Fibroblast of skin of left biceps (primary cell): ENCODE measurements at places on chromosomes 16 and 17.

- no peak for DNase-seq
Observed at GRCh38 chr16:89268585-89268984, 51.1 kb downstream of the ZNF778 start.

GRCh38 chr17:30379303-30379902 is 676 bp downstream of the CPD start:
- no peak for DNase-seq

DNA sequence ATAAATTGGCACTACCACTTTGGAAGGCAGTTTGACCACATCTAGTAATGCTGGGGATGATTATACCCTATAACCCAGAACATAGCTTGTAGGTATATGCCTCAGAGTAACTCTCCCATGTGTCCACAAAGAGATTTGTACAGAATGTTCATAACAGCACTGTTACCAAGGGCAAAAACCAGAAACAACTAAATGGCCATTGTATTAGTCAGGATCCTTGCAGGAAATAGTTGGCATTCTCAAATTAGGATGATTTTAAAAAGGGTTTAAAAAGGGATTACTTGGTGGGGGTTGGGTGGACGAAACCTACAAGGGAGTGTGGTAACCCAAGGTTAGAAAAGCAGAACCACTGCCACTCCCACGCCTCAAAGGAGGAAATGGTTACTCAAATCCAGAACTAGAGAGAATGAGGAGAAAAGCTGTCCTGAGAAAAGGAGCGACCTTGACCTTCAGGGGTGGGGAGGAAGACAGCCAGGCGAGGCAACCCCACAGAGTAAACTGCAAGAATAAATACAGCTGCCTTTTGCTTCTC is 2.1 kb downstream of the CPPED1 start:
- peak; percentile 25 for DNase-seq

- DNase-seq, result no peak
Observed at GRCh38 chr16:82651921-82652601, 25.3 kb downstream of the CDH13 start.

- DNase-seq, result no peak
Observed at GRCh38 chr17:79980246-79981043, 55.2 kb downstream of the TBC1D16 start.

DNA sequence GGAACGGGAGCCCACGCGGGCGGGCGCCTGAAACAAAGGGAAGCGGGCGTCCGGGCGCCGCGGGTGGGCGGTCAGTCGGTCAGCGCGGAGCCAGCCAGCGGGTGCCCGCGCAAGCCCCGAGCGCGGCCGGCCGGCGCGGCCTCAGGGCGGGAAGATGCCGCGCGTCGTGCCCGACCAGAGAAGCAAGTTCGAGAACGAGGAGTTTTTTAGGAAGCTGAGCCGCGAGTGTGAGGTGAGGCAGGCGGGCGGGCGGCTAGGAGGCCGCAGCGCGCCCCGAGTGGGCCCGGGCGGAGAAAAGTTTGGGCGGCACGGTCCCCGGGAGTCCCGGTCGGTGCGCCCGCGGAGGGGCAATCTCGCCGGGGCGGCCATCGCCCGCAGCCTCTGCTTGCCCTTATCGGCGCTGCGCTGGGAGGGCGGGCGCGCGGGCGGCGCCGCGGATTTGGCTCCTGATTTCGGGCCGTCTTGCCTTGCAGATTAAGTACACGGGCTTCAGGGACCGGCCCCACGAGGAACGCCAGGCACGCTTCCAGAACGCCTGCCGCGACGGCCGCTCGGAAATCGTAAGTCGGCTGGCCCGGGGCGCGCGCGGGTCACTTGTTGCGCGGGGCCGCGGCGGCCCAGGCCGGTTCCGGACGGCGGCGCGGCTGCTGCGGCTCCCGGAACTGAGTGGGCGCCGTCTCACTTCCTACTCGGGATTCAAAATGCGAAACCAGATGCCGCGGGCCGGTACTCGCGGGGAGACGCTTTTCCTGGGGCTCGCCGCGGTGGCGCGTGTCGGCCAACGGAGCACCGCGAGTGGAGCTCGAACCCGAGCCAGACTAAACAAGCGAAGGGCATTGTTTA is 526 bp downstream of the CBFB start:
- DNase-seq, result no peak

DNA sequence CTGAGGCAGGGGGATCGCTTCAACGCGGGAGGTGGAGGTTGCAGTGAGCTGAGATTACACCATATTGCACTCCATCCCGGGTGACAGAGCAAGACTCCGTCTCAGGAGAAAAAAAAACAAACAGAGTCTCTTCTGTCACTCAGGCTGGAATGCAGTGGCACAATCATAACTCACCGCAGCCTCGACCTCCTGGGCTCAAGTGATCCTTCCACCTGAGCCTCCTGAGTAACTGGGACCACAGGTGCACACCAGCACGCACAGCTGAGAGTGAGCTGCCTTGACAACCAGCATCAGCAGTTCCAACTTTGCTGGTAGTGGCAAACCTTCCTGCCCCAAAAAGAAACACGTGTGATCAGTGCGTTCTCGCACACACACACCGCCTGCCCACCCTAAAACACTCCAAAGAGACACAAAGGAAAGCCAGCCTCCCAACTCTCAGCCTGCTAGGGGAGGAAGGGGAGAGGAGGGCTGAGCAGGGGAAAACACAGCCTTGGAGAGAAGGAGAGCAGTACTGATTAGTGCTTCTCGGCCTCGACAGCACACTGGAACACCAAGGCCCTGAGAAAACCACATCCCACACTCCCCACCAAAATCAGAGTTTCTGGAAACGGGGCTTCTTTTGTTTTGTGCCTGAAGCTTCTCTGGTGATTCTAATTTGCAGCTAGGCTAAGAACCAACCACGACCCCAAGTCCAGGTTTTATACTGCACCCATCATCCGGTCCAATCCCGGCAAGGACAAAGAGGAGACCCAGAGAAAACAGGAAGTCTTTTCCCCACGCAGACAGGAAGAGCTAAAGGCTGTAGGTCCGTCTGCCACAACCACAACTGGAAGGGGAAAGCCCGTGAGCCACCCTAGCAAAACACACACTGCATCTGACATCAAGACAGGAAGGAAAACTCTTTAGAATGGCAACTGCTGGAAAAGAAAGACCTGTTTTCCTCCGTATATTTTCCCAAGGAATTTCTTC is 28.8 kb downstream of the ZCCHC14 start:
- DNase-seq, result no peak

- no peak for DNase-seq
Observed at GRCh38 chr16:79795556-79795955, 195.0 kb upstream of the MAF start.

DNA sequence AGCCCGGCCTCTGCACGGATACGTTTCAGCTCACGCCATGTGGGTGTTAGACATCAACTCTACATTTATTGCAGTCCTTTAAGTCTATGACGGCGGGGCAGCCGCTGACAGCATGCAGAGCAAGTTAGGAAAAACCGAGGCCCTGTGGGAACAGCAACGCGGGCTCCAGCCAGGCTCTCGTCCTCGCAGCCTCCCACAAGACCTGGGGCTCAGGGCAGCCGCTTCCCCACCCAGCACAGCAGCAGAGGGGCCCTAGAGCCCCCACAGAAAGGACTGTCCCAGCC is 3.7 kb upstream of the MRPS34 start:
- no peak for DNase-seq

DNA sequence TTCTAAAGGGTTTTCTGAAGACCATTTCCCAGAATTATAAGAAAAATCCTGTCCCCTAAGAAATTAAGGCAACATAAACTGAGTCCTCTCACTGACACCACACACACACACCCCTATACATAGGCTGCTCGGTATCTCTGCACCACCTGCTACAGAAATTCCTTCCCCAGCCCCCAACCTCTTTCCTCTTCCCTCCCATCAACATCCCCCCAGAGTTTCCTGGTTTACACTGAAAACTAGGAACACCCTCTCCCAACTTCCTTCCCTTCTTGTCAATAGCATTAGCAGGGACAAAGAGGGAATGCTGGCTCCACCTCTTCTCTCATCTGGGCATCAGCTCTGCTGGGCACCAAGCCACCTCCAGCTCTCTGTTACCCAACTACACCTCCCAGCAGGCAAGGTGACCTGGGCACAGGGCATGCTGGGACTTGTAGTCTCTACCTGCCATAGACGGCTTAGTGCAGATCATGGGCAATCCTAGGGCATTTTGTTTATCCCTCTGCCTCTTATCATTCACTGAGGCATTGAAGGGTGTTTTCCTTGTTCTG is 15.7 kb downstream of the CAVIN1 start:
- DNase-seq, result no peak

DNA sequence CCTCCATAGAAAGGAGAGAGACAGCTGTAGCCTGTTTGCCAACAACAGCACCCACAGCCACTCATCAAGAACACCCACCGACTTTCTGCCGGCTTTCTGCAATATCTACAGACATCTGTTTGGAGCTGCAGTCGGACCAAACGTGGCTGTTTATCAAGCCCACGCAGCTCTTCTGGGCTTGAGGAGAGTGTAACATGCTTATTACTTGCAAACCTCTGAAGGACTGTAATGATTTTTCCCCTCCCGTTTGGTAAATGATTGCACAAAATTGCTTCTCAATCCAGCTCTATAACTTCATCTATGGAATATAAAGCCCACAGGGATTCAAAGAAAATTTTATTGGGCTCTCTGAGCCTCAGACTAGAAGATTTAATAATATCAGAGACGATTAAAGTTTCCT is 100.5 kb downstream of the VAT1L start:
- DNase-seq, result no peak

GRCh38 chr17:49162866-49163265 is 30.3 kb downstream of the B4GALNT2 start:
- no peak for DNase-seq

DNA sequence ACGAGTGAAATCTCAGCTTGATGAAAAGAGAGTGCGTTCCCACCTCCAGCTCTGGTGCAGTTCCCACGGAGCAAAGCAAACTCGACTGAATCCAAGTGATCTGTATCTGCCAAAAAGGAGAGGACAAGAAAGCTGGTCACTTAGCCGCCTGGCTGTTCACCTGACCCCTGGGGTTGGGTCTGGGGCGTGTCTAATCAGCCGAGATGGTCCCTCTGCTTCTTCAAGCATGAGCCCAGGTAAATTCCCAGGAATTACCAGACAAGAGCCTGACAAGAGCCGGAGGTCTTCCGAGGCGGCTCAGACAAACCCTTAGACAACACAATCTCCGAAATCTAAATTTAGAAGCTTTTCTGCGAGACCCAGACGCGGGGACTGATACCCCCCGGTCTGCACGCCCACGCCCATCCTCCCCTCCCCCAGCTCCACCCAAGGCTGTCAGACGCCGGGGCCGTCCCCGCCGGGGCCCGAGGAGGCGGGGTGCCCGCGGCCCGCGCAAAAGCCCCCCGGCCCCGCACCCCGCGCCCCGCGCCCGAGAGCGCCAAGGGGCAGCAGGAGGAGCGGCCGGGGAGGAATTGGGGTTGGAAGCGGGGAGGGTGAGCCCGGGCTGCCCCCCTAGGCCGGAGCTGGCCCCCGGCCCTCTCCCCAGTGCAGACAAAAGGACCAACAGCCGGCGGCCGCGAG is 674 bp downstream of the ZNF821 start:
- no peak for DNase-seq

DNA sequence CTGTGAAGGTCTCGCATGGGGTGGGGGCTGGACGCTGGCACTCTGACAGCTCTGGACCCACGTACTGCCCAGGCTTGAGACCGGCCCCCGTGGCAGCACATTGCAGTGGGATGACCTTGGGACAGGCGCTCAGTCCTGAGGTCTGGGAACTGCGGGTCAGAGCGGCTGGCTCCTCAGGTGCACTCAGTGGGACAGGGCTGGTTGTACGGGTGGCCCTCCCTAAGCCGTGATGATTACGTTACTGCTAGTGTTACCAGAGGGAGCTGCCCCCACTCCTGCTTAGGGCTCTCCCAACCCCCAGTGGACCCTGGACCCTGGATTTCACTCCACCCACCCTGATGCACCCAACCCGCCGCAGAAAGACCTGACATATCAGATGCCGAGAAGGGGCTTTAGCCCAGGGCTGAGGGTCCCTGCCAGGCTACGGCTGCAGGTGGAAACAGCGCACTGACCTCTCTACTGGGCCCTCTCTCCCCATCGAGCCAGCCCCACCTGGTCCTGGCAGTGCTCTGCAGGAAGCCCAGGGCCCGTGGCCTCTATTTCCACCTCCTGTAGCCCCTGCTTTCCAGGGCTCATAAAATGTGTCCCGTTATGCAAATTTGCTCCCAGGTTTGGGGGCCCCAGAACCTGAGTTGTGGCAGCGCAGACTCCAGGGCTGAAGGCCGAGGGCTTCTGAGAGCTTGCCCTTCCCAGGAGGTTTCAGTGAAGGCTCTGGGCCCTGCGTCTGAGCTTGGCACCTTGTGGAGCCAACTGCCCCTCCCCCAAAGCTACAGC is 77.2 kb downstream of the RTN4RL1 start:
- no peak for DNase-seq

DNA sequence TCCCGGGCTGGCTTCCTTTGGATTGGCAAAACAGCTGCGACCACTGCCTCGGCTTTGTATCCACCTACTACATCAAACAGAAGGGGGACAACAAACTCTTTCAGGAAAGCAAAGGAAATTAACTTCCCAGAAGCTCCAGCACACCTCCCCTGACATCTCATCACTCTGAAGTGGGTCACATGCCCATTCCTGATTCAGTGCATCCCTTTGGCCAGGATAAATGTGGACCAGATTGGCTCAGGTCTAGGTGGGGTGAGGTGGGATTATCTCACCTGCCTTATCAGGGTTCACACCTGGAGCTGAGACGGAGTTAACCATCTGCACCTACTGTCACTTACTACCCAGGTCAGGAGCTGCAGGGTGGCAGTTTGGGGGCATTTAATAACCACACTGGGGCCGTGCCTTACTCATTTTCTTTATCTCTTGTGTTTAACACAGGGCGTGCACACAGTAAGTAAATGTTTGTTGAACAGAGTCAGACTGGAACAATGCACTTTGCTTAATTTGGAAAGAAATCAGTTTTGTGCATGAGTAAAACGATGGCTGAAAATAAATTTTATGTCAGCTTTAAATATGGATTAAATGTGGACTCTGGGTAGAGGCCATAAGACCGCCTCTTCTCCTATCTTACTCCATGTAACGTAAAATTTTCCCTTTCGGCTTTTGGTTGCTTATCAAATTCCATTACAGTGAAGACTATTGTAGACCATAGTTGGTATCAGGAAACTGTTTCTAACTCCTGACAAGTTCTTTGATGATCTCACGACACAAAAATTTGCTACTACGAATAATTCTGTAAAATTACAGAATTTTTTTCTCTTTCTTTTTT is 36.0 kb downstream of the IQCK start:
- DNase-seq, result no peak

GRCh38 chr17:6096201-6097004 is 26.2 kb downstream of the WSCD1 start:
- no peak for DNase-seq

- DNase-seq, result no peak
Observed at GRCh38 chr16:51409001-51409675, 258.1 kb upstream of the SALL1 start.

DNA sequence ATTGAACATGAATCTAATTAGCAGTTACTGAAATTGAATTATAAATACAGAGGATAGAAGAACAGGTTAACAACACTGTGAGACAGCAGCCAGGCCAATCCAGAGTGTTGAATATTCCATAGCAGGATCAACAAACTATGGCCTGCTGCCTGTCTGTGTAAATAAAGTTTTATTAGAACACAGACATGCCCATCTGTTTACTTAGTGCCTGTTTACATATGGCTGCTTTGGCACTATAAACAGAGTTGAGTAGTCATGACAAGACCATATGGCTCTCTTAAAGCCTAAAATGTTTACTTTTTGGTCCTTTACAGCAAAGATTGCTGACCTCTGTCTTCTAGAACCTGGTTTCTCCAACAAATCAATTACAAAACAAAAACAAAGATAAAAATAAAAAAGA is 115.4 kb upstream of the CDC42EP4 start:
- no peak for DNase-seq
